Mesenteric fat pad (tissue), 1 donor: ENCODE measurements at places on chromosomes 2 and 18. TPM values are rescaled to one million over a fixed set of nuclear protein-coding genes. Genes with fewer than 3 reads are reported as not detected.

DNA sequence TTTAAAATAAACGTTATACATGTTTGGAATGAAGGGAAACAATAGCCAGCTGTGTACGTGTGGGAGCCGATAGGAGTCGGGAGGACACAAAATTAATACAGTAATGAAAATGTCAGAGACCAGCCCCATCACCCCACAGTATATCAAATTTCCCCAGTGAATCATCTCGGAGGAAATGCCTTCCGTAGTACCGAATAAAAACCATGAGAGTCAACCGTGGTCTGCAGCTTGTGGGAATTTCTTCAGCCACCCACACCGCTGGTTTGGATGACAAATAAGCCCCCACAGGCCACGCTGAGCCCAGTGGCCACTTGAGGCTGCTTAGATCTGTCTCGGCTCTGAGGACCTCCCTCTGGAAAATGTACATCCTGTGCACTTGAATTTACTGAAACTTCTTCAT lies 133.7 kb downstream of the COL6A3 start:
- no peak for DNase-seq

GRCh38 chr2:98896416-98896815 lies 39.6 kb downstream of the CRACDL start:
- no peak for DNase-seq

- no peak for DNase-seq
Observed at GRCh38 chr2:126329173-126329572, 326.8 kb upstream of the GYPC start.

DNA sequence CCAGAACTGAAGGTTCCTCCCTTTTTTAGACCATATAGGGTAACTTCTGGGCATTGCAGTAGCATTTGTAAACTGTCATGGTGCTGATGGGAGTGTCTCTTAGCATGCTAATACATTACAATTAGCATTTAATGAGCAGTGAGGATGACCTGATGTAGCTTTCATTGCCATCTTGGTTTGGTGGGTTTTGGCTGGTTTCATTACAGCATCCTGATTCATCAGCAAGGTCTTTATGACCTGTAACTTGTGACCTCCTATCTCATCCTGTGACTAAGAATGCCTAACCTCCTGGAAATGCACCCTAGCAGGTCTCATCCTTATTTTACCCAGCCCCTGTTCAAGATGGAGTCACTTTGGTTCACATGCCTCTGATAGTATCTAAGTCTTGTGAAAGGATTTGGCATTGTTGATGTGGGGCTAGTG lies 159.0 kb downstream of the TMX3 start:
- DNase-seq, result no peak

Gene EPB41L3
- total RNA-seq, result 249 TPM

DNA sequence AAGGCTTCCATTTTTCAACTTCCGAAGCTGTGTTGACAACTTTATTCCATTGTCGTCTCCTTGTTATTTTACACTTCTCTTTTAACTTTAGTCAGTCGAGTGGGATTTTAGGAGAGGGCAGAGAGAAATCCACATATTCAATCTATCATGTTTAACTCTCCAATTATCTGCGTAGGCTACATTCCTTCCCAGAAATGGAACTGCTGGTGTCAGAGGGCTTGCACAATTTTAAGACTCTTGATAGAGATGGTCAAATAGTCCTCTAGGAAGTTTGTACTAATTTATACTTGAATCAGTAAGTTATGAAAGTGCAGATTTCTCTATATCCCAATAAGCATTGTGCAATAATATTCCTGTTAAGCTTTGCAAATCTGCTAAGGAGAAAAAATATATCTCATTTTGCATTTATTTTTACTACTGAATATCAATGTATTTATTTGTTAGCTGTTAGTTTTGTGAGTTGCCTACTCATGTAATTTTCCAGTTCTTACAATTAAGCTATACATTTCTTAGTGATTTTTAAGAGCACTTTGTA lies 95.6 kb downstream of the CYP26B1 start:
- DNase-seq, result no peak

GRCh38 chr2:69138247-69138772 lies 125.3 kb downstream of the ANTXR1 start:
- no peak for DNase-seq

GRCh38 chr2:216201692-216202306 lies 92.7 kb downstream of the XRCC5 start:
- DNase-seq, result no peak

GRCh38 chr2:20487030-20487391 lies 40.1 kb downstream of the RHOB start:
- DNase-seq, result no peak

GRCh38 chr2:236964291-236964690 lies 121.4 kb upstream of the COPS8 start:
- peak; percentile 64 for DNase-seq

Gene ARHGAP15
- total RNA-seq, result 11.6 TPM

GRCh38 chr18:50131591-50131990 lies 63.4 kb downstream of the MYO5B start:
- no peak for DNase-seq

DNA sequence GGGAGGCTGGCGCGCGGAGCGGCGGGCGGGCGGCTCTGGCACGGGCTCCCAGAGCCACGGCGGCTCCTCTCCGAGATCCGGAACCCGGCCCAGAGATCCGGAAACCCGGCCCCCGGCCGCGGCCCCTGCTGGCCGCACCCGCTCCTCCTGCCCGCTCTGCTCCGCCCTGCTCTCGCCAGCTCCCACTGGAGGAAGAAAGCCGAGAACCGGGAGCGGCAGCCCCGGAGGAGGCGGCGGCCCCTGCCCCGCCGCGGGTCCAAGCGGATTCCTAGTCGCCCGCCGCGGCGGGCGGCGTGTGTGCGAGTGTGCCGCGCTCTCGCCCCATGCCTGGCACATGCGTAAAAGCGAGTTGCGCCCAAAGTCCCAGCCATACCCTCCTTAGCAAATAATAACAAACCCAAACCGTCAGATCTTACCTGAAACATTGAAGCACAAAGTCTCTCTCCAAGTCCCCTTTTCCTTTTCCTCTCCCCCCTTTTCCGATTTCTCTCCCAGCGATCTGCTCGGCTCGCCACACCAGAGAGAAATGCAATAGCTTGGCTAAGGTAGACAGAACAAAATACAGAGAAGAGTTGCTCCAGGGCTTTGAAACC lies 108.7 kb upstream of the KCTD1 start:
- peak; percentile 91 for DNase-seq

DNA sequence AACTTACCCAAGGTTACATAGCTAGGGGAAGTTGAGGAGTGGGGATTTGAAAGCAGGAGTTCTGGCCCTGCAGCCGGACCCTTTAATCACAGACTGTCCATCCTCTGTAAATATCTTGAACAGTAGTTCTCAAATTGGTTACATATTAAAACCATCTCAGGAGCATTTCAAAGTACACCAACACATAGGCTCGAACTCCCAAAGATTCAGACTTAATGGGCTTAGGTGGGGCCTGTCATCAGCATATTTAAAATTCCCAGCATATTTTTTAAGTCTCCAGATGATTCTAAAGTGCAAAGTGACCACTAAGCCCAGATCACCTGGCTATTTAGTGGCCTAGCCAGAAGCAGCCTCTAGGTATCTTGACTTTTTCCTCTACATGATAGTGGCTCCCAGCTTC lies 192.2 kb downstream of the ZNF385B start:
- DNase-seq, result no peak

Gene SEPTIN10
- 97.2 TPM for total RNA-seq

GRCh38 chr2:132677661-132678060 lies 7.7 kb upstream of the LYPD1 start:
- no peak for DNase-seq

GRCh38 chr2:158357122-158357521 lies 99.4 kb downstream of the CCDC148 start:
- DNase-seq, result no peak

Gene COL5A2
- 93.4 TPM for total RNA-seq

GRCh38 chr18:75097491-75098225 lies 111.3 kb downstream of the PTGR3 start:
- DNase-seq, result peak; percentile 68

GRCh38 chr2:176960736-176961520 lies 251.7 kb upstream of the HNRNPA3 start:
- DNase-seq, result no peak

DNA sequence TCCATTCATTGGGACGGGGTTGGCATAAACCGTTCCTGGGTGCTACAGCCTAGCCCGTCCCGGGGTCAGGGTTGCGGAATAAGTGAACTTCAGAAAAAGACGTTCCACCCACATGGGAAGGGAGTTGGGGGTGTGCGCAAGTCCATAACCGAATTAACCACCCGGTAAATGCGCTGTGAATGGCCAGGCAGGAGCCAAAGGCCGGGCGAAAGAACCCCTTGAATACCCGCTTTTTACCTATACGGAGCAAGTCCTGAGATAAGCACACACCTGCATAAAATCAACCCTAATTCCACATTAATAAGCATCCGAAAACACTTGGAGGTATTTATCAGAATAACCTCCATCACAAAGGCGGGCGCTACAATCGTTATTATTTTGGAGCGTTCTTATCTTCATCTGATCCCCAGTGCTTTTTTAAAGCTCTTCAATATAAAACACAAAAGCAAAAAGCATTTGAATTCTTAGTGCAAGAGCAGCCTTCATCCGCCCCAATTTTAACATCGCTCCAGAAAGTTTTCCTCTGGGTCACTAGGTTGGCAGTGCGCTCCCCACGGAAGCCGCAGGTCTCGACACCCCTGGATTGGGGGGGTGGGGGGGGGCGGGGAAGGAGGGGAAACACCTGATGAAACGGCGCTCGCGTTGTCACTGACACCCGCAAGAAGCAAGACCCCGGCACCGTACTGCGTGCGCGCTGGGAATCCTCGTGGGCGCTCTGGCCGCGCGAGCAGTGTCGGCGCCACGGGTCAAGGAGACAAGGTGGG lies 1.2 kb downstream of the SATB2 start:
- no peak for DNase-seq

Gene CABLES1
- 57.0 TPM for total RNA-seq

- no peak for DNase-seq
Observed at GRCh38 chr2:18078216-18078615, 199.7 kb downstream of the KCNS3 start.

DNA sequence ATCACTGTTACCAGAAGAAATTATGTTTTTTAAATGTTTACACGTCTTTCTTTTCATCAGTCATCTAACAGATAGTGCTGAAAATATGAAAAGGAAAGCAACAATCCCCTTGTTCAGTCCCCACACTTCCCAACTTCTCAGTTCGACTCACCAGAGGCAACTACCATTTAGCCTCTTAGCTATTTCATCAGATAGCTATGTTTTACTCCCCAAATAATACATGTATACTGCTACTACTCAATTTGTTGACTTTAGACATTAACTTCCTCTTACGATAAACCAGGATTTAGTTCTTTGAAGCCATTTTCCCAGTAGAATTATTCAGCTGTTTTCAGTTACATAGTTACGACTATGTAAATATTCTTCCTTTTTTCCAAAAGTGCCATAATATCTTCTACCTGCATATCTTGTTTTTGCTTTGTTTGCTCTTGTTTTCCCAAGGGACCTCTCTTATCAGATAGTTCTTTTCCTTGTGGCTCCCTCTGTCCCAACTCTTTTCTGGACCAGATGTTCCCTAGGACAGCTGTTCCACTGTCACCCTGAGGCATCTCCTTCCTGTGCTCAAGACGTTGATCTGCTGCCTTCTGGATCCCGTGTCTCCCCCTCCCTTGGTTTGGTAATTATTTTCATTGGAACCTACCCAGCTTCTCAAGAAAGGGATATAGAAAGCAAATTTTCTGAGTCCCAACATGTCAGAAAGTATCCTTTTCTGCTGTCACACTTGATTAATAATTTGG lies 289.3 kb upstream of the TANK start:
- DNase-seq, result no peak

Gene RELCH
- total RNA-seq, result 23.0 TPM

Gene BMP10
- not detected for total RNA-seq

GRCh38 chr18:13446610-13447461 lies 228.3 kb downstream of the LDLRAD4 start:
- DNase-seq, result peak; percentile 77

DNA sequence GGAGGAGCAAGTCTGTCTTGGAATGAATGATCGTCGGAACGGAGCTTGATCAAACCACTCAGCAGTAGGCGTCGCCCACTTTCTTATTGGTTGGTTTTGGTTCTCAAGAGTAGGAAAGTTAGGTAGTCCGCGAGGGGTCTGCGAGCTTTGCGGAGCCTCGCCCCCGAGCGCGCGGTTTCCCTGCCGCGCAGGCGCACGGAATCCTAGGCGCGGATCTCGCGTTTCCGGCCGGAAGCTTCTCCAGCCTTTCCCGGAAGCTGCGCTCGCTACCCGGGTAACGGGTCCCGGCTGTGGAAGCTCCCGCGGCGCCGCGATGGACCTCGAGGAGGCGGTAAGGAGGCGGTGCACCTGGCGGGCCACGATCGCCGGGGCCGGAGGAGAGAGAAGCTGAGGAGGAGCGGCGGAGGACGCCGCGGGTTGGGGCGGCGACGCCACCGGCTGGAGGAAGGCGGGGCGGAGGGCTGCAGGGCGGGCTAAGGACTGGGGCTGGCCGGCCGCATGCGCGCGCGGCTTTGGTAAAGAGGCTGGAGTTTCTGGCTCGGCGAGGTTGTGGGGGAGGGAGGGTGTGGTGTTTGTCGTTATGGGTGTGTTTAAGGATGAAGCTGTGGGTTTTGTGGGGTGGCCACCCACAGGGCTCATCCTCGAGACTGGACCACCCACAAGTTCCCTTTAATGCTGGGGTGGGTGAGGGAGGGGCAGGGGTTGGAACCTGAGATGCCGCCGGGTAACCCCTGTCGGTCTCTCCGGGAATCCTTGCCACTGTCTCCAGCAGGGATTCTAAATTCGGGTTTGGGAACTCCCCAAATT lies at the start of gene TAF1B:
TAF1B (plus strand) TSS at position 246 of the 807 bp plus-strand sequence; CDS start at position 314, 68 bp downstream.
- peak; percentile 96 for DNase-seq

DNA sequence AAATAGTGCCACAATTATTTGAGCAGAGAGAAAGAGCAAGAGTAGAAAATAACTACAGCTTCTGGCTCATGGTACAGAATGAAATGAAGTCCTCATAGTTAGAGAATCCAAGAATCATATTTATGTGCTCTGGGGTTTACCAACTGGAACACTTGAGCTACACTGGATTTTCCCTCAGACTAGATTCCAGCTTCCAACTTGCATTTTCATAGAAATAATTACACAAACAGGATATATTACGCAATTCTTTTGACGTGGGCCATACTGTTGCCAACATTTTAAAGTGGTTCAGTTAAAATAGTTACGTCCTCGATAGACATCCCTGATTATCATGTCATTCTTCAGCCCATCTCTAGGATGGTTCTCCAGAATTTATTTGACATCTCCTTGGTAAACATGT lies 129.2 kb downstream of the ETAA1 start:
- no peak for DNase-seq

DNA sequence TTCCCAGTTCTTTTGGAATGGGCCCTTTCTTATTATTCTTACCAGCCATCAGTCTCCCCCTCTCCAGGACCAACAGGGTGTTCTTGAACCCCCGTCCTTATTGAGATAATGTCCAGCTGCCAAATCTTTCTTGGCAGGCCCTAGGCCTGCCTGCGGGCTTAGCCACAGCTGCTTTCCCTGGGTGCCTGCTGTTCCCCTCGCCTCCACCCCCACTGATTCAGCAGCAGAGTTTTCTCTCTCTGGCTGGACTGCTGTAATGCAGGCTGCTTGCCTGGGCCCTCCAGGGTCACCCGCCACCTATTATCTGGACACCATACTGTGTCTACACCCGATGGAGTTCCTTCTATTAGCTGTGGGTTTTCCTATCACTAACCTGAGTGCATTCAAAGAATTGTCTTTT lies 395.4 kb upstream of the ATP5MC3 start:
- DNase-seq, result no peak

Gene SCYGR4
- total RNA-seq, result not detected
